Dermis blood vessel endothelial cell (primary cell): ENCODE measurements at places on chromosomes 6 and 20. TPM values are rescaled to one million over a fixed set of nuclear protein-coding genes. Genes with fewer than 3 reads are reported as not detected.

- peak; percentile 12 for DNase-seq
Observed at GRCh38 chr6:57040011-57040410, 6.5 kb upstream of the KIAA1586 start.

DNA sequence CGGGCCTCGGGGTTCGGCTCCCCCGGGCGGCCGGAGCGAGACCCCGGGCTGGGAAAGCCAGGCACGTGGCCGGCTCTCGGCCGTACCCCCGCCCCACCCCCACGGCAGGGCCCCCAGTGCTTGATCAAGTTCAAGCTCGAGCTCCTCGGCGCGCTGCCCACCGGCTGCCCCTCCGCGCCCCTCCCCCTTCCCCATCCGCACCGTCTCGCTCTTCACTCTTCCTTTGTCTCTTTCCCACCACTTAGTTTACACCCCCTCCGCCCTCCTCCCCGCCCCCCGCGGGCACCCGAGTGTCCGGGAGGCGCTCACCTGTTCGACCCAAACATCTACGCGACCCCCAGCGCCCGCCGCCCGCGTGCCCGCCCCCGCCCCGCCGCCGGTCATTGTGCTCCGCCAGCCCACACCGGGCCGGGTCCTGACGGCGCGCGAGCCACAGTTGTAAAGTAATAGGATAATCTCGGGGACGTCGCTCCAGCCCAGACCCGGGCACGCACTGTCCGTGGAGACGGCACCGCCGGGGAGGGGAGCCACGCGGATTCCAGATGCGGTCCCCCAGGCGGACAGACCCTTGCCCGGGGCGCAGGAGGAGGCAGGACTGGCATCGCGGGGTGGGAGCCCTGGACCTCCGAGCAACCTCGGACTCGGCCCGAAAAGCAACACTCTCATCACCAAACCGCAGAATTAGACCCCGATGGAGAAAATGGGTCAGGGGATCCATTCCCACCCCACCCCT lies 100.7 kb downstream of the NOL4L start:
- DNase-seq = peak; percentile 55

DNA sequence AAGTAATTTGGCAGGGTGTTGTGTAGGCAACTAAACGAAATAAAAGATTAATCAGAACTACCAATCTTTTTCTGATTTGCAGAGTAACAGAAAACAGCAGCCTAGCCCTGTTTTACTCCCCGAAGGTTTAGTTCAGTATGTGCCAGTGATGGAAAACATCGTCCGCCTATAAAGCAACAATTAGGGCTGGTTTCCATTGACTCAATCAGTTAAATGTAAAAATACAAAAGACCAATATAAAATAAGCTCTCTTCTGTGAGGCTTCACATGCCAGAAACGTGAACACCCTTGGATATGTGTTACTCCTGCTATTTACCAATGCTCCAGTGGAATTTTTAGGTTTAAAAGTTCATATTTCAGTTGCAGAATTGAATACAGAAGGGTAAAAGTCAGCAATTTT lies 210.5 kb upstream of the RSPO3 start:
- DNase-seq = no peak

DNA sequence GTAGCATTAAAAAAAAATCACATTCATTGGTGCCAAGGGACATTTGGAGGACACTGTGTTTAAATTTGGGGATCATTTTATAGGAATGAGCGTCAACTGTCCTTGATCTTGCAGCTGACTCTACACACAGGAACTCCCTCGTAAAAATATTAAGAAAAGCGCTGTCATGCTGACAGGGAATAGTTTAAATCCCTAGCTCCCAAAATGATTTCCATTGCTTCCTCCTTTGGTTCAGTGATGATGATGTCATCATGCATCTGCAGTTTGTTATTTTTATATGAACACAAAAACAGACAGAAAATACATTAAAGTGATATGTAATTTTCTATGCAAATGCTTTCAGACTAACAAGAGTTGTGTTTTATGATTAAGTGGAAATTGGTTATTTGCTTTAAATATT lies 275.6 kb downstream of the BTBD9 start:
- peak; percentile 45 for DNase-seq

- DNase-seq = no peak
Observed at GRCh38 chr6:76703285-76703684, 630.8 kb upstream of the IMPG1 start.

Gene FOXP4
- 4.4 and 9.2 TPM in 2 replicates for total RNA-seq

Gene CLDN20
- not detected in 2 replicates for total RNA-seq

Gene HCK
- total RNA-seq = not detected in 2 replicates
